ENCODE measurements at places on chromosomes 16 and 17.

DNA sequence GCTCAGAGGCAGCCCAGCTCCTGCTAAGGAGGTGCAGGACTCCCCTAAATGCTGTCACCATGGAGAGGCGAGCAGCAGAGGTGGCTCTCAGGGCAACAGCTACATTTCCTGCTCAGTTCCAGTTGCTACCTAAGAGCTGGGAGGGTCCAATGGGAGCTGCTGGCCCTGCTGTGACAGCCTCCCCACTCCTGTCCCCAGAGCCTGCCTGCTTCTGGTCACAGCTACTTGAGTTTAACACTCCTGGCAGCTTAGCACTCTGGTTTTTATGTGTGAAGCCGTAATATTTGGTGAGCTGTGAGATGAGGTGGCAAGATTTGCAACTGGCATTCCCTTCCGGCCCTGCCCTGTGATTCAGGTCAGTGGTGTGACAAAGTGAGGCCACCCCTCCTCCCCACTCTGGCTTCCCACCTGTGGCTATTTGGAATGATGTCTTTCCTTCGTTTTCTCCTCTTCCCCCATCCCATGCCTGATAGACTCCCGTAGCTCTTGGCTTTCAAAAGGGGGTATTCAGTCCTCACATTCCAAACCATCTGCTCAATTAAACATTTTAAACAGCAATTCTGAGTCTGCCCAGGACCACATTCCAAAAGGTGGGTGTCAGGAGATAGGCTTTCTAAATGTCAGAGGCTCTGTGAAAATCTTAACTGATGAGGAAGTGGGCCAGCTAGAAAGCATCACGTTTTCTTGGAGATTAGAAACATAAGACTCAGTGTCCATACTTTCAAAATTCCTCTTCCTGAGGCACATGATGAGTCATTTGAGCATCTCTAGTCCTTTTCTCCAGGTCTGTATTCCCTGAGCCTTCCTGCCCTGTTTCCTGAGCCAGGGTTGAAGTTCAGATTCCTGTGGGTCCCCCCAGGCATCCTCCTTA is 42.6 kb upstream of the SKAP1 start:
- DNase-seq, result peak; percentile 19

DNA sequence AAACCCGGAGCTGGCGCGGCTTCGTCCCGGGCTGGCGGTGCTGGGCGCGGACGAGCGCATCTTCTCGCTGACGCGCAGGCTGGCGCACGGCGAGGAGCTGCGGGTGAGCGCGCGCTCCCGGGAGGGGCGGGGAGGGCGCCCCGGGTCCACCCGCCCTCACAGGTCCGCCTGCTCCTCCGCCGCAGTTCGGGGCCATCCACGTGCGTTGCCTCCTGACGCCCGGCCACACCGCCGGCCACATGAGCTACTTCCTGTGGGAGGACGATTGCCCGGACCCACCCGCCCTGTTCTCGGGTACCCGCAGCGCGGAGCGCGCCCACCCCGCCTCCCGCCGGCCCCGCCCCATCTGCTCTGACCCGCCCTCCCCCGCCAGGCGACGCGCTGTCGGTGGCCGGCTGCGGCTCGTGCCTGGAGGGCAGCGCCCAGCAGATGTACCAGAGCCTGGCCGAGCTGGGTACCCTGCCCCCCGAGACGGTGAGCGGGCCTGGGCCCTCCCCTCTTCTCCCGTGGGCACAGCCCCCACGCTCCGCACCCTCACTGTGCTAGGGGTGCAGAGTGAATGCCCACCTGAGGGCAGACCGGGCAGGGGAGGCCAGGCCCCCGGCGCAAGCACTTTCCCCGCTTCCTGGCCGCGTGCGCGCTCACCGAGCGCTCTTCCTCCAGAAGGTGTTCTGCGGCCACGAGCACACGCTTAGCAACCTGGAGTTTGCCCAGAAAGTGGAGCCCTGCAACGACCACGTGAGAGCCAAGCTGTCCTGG is 1.4 kb downstream of the HAGHL start:
- DNase-seq, result no peak

- DNase-seq, result no peak
These were observed 22.2 kb downstream of the SOCS1 start for GRCh38 chr16:11233727-11234376.

DNA sequence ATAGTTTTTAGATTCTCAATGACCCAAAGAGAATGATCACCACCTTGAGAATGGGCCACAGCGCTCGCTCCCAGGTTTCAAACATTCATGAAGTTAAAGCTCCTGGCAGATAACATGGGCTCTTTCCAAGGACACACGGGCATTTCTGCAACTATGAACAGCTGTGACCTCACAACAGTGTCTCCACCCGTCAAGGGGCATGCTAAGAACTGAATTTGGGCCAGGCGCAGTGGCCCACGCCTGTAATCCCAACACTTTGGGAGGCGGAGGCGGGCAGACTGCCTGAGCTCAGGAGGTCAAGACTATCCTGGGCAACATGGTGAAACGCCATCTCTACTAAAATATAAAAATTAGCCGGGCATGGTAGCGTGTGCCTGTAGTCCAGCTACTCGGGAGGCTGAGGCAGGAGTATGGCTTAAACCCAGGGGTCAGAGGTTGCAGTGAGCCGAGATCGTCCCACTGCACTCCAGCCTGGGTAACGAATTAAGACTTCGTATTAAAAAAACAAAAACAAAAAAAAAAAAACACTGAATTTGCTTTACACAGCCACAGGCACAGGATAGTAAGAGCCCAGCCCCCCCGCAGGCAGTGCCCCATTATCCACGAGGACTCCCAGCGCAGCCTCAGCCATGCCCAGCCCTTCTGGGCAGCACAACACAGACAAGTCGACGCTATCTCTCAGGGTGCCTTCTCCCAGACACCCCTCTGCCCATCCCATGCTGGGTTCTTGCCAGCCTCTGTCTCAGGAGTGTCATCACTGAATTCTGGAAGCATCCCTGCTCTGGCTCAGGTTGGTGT is 7.2 kb downstream of the USP7 start:
- DNase-seq, result no peak

Data from SHP77 (cell line).